ENCODE measurements at places on chromosomes 3 and 15.

DNA sequence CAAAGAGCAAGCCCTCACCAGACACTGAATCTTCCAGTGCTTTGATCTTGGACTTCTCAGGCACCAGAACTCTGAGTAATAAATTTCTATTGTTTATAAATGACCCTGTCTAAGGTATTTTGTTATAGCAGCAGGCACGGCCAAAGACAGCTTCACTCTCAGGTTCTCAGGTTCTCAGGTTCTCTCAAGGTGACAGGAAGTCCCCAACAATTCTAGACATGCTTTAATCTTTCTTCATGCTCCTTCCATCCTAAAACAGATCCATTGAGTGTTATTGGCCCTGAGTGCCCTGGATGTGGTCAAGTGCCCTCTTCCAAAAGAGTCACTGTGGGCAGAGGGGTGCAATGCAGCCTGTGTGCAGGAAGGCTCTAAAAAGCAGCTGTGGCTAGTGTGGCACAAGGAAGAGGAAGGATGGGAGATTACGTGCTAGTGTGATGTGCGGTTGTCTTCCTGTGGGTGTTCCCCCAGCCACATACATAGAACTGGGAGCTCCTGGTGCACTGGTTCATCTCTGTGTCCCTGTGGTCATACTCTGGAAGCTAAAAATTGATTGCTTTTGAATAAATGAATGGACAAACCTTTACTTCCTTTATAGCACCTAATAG lies 11.0 kb upstream of the RAB7A start:
- no peak for DNase-seq

- DNase-seq, result no peak
Observed at GRCh38 chr3:63981980-63982379, 41.3 kb downstream of the PSMD6 start.

DNA sequence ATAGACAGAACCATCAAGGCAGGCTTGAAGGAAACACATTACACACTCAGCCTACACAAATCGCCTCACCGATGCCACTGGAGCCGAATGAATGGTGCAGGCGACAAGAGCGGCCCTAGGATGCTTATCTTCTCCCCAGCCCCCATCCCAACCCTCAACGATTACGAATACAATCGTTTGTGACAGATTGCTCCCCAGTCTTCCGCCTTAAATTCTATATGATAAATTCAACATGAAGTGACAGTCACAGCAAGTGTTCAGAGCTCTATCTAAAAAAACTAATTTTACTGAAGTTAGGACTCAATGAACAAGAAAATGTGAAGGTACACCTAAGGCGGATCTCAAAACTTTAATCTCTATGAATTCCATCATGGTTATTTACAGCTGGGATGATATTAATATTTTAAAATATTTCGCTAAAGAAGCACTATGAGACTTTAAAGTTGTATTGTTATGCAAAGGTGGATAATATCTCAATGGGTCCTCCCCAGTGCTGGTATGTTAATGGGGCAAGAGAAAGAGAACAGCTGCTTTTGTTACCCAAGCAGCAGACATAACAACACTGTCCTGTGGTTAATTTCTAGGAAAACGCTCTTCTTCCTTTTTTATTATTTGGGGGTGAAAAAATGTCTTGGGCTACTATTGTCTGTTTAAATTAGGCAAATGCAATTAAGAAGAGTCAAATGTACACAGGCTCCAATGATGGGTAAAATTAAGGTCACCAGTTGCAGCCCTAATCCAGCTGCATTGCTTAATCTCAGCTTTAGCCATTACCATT lies 147.6 kb upstream of the NR2F2 start:
- no peak for DNase-seq

DNA sequence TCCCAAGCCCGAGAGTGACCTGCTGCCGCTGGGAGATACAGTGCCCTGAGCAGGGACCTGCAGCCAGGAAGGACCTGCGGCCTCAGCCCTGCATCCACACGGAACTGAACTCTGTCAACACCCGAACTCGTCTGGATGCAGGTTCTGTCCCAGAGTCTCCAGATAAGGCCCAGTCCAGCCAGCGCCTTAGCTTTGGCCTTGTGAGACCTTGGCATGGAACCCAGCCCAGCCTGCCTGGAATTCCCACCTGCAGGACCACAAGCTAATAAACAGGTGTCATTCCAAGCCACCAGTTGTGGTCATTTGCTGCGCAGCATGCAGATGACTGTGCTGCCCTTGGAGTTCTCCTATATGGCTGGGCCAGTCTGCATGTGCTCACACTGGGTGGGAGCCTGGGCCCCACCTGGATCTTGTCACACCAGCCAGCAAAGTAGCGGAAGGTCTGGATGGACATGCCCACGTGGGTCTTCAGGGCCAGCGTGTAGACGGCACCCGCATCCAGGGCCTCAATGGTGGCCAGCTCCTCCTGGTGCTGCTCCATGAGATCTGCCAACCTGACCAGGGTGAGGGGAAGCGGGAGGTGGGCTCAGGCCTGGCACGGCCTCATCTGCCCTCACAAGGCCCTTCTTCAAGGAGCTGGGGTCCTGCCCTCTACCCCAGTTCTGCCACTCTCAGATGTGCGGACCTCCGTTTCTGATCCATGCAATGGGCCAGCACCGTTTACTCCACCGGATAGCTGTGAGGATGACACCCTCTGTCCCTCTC lies 47.2 kb upstream of the SLC41A3 start:
- DNase-seq, result no peak

DNA sequence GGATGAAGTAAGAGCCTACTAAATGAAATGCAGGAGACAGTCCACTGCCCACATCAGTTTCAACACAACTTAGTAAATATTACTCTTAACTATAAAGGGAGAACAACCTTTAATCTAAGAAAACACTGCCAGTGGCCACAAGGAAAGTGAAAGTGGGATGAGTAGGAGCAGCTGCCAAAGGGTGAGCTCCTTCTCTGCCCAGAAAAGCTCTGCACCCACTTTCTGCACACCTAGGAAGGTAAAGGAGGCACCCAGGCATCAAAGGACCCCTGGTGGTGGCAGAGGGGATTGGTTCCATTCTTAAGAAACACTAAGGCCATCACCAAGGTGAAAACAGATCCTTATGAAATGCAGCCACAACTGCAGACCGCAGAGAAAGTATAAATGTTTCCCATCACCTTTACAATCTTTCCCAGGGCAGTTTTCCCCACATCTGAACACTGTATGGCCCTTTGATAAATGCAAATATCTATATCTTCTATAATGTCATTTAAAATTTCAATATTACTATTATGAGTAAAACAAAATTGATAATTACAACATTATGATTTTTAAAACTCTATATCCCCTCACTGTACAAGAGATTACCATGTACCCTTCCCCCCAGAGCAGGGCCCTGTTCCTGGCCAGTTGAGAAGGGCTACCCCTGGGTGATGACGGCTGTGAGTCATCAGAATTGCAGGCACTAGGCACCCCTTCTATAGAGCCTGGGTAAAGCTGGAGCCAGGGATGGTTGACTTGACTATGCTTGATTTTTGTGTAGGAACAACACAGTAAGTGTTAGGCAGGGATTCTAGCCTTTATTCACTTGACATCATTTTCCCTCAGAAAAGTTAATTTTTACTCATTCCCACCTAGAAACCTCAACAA lies 92.0 kb downstream of the SNRK start:
- DNase-seq, result no peak
